ENCODE measurements at places on chromosomes 3 and 15.

DNA sequence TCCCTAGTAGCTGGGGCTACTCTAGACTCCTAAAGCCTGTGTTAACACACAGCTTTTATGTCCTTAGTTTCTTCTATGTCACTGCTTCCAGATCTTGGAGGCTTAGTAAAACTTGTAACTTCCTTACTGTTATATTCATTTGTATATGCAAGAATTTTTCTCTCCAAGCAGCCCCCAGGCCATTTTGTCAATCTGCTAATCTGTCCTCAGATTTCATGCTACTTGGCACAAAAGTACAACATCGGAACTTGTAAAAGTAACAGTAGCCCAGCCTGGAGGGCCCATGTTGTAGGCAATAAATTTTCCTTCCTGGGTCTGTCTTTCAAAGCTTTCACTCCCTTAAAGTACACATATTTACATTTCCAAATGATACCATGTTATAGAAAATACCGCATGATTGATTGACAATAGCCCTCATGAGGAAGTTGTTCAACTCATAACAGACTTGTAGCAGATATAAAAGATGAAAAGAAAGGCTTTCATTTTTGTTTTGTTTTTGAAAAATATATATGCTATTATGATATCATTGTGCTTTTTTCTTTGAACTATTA lies 324.2 kb downstream of the NEK10 start:
- DNase-seq, result no peak

DNA sequence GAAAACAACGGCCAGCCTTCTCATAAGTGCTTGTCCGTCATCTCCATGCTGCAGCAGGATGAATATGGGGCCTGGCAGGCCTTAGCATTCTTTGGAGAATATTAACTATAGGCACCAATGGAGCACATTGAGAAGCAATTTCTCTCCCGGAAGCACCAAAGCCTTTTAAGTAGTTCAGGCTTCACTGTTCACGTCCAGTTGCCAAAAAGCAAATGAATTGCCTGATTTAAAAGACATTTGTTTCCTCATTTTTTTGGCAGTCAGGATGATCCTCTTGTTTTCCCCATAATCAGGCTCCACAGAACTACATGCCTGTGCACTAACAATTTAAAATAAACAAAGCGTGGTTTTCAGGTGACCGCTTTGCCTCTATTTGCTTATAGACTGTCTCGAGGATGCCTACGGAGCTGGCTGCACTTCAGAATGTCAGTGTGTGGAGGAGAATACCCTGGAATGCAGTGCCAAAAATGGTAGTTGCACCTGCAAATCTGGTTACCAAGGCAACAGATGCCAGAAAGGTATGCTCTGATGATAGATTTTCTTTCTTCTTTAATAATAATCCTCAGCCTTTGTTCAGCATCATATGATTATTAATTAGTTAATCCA lies 725.2 kb upstream of the GOLIM4 start:
- no peak for DNase-seq

- no peak for DNase-seq
These were observed 13.1 kb upstream of the USP3 start for GRCh38 chr15:63491116-63491827.

GRCh38 chr15:90981681-90982080 lies 12.7 kb downstream of the PRC1 start:
- no peak for DNase-seq
